ENCODE measurements at places on chromosomes 1 and 21. TPM values are rescaled to one million over a fixed set of nuclear protein-coding genes. Genes with fewer than 3 reads are reported as not detected.

DNA sequence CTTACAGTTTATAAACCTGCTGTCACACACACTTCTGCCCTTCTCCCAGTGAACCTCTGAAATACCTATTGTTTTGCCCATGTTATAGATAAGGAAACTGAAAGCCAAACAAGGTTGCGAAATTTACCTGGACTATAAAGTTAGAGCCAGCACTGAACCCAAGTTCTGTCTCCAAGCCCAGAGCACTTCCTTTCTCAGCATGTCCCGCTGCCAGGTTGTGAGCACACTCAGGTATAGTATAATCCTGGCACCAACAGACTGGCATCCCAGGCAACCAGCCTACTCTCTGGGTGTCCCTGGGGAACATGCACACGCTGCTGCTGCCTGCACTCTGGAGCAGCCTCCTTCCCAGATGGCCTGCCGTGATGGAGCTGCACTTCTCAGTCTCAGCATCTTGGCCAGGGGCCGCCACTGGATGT is 45.1 kb downstream of the PGBD5 start:
- no peak for DNase-seq

LRRC3 gene
- 2.5 TPM for total RNA-seq

DNA sequence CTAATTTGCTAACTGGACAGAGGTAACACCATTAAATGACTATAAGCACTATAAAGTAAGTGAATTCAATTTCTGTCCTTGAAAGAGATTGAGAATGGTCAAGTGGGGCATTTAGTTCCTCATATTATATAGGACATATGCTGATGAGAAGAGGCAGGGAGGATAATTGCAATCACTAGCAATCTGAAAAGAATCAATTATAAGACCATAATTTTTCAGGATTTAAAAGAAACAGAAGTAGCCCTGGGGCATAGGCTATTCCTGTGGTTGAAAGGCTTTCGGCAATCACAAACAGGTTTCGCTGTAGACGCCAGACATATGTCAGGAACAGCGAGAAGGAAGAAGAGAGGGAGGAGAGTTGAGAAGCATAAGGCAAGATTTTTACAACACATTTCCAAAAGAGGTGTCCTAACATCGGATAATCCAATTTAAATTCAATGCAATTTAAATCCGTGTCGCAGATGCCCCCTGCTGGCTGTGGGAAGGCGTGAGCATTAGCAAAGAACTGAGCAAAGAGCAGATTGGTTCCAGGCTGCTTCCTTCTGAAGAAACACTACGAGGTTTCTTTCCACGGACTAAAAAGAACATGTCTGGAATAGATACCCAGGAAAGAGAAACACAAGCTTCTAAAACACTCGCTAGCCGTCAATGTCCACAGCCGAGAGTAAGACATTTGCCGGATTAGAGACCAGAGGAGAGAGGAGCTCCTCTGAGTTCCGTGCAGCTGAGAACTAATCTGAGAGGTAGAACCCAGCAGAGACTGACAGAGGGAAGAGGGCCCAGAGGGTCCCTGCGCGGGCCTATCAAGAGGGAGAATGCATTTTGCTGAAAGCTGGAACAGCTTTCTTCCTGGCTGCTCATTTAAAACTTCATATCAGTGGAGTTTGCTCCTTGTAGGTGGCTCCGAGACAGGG is 27.9 kb downstream of the RGS5 start:
- DNase-seq = peak; percentile 82

HSD17B7 gene
- total RNA-seq = 53.6 TPM

PROK1 gene
- total RNA-seq = 0.12 TPM

CRYZ gene
- not detected for total RNA-seq

- no peak for DNase-seq
These were observed 37.5 kb upstream of the RCAN3 start for GRCh38 chr1:24465099-24465498.

DNA sequence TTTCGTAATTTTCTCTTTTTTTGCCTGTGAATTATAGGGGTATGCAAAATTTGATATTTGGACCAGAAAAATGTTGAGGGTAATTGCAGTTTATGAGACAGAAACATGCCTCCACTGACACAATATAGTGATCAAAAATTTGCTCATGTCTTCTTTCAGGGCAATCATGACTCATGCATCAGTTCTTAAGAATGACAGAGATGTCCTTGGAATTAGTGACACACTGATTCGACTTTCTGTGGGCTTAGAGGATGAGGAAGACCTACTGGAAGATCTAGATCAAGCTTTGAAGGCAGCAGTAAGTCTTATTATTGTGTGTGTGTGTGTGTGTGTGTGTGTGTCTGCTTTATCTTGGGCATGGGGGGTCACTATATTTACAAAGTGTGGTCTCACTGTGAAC is 27.5 kb downstream of the CTH start:
- DNase-seq = no peak

DNA sequence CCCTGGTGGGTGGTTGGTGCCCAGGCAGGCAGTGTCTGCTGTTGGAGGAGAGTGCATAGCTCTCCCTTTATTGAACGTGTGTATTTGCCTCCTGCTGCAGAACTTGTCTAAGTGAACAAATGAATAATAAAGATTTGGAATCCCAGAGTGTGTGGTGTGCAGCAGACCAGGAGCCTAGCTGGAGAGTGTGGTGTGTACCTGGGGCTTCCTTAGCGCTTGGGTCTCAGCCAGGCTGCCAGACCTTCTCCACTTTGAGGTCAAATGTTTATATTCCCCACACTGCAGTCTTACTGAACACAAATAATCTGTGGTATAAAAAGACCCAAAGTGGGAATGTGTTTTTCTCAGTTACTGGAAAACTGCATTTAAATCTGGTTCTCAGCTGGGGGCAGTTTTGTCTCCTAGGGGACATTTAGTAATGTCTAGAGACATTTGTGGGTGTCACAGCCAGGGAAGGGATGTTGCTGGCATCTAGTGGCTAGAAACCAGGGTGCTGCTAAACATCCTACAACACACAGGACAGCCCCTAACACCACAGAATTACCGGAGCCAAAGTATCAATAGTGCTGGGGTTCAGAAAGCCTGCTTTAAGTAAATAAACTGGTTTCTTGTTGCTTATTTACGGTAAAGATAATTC is 23.6 kb downstream of the SLC37A1 start:
- peak; percentile 37 for DNase-seq

DNASE2B gene
- total RNA-seq = not detected

DNA sequence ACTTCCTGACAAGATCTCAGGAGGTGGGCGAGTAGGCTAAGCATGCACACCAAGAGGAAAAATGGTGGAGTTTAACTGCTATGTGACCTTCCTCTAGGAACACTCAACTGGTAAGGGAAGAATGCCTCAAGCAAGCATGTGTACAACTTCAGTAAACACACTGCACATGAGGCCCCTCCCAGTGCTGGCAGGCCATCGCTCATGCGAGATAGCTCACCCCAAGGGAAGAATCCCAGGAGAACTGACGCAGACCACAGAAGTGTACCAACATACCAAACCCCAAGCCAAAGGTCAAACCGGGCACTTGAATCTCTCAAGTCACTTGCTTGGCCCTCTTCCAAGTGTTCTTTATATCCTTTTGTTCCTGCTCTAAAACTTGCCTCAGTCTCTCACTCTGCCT is 40.5 kb upstream of the GALNT2 start:
- no peak for DNase-seq

DNA sequence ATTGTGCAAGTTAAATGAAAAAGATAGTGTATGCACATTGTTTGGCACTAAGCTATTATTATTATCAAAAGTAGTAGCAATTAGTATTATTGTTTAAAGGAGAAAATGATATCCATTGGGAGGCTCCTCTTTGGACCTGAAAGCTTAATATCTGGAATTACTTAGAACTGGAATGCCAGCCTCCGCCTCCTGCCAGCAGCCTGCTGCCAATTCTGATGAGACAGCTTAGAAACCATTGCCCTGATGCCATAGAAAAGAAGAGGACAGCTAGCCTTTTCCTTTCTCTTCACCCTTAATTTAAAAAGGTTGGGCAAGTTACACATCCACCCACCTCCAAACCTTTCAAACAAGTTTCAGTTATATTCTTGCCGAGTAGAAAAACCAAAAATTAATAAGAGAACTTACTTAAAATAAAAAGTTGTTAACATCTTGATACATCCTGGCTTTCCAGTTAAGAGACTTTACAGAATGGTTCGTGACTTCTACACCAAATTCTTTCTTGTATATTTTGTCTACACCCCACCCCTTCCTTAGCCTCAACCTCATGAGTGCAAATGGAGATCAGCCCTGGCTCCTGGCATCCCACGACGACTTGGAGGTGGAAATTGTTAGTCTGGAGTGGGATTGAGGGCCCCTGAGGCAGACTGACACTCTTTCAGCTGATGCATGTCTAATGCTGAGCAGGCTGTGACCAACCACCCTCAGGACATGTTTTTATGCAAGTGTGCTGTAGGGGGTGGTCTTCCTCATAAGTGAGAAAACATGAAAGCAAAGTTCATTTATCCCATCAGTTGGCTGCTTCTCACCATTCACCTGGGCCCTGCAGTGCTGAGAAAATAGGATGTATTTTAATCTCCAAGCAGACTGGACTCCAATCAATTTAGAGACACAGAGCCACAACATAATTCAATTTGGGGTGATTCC is 120.6 kb downstream of the KCNJ15 start:
- DNase-seq = no peak

DNA sequence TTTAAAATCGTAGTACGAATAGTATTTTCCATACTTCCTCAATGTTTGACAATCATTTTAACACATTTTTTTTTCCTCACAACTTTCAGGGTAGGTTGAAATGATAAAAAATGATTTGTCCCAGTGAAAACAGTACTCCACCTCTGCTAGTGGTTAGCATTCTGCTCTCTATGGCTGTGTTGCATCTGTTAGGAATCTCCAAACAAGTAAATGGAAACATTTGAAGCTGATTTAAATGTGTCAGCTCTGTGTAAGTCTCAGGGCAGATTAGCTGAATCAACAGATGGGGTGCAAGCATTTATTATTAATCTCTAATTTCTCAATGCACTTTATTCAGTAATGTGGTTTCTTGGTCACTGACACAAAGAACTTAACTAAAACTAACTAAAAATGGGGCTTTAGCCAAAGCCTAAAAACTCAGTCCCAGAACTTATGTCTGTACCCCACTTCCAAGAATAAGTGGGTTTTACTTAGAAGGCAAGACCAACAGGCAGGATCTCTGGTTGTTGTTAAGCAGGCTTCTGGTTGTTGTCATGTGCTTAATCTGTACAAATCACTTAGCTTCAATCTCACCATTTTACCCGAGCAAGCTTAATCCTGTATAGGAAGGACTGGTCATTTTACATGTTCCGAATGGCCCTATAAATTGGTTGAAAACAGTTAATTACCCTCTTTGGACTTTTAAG is 67.8 kb downstream of the PRRX1 start:
- DNase-seq = no peak

PRDM15 gene
- 10.4 TPM for total RNA-seq

NPHS2 gene
- total RNA-seq = not detected

- DNase-seq = no peak
These were observed 152.9 kb upstream of the ZNF644 start for GRCh38 chr1:91174734-91175133.

GRCh38 chr21:42125571-42126544 is 54.7 kb downstream of the UMODL1 start:
- peak; percentile 43 for DNase-seq

TTC24 gene
- total RNA-seq = not detected

- peak; percentile 87 for DNase-seq
These were observed 40.3 kb downstream of the IER5 start for GRCh38 chr1:181128592-181129497.

GRCh38 chr1:195495720-195496635 is 1112.3 kb downstream of the KCNT2 start:
- DNase-seq = peak; percentile 6

PLA2G2A gene
- total RNA-seq = not detected

DNA sequence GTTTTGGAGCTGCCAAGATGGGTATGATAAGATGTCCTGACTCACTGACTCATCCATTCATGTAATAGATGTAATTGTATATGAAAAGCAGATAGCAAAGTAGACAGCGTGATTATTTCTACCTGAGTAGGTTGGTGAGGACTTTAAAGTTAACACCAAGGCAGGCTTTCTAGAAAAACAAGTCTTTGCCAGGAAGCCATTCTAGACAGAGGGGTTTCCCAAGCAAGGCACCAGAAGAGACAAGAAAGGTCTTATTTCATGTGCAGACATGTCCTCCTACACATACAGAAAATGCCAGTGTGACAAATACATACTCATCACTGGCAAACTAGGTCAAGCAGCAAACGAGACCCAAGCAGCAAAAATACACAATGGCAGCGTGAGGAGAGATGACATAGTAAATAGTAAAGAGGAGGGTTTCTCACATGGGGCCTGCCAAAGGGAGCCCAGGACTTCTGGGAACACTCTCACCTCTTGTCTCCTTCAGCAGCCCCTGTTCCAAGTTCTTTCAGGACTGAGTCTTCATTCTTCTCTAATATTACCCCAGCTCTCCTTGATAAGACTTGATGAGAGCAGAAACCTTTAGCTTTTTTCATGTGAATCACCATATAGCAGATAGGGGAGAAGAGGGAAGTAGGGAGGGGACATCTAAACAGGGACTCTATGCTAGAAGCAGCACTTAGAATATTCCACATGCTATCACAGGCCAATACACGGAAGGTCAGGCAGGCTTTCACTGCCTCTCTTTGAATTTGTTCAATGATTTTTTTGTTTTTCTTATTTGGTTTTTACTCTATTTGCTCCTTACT is 114.6 kb upstream of the ATP1B1 start:
- DNase-seq = no peak

- peak; percentile 54 for DNase-seq
These were observed 5.1 kb upstream of the CSRP1 start for GRCh38 chr1:201511941-201512539.

DNA sequence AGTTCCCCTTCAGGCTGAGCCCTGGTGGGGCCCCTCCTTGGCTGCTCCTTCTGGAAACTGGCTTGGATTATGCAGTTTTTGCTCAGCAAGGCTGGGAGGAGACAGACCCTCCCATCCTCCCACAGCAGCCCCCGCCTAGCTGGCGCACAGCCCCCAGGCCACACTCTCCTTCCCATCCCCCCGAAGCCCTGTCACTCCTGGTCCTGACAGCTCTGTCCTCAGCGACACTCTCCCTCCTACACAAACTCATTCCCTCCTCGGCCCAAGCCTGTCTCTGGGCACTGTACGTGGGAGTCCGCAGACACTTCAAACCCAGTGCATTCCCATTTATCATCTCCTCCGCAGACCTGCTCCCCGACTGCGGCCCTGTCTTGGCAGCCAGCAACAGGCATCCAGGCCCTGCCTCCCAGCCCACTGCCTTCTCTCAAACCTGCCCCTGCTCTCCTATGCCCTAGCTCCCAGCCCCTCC is 25.0 kb upstream of the EPHB2 start:
- no peak for DNase-seq

- DNase-seq = peak; percentile 20
These were observed 69.5 kb downstream of the WDR4 start for GRCh38 chr21:42809577-42810475.

ITLN2 gene
- total RNA-seq = not detected

- DNase-seq = no peak
These were observed 599.9 kb downstream of the LMO4 start for GRCh38 chr1:87928623-87929022.

TAS1R3 gene
- not detected for total RNA-seq

- no peak for DNase-seq
These were observed 15.1 kb downstream of the ZBTB8B start for GRCh38 chr1:32480003-32480402.

PRRX1 gene
- total RNA-seq = 0.19 TPM

FCRL2 gene
- total RNA-seq = not detected

YIPF1 gene
- 35.7 TPM for total RNA-seq
